ENCODE measurements at places on chromosomes 7 and 10.
A peak's percentile ranks its signal among the peaks of the same experiment; 100 is the strongest.

GRCh38 chr7:23106057-23106822 is 655 bp downstream of the KLHL7 start:
- DNase-seq: peak; percentile 45

- DNase-seq: no peak
Observed at GRCh38 chr7:32206987-32207386, 136.8 kb upstream of the PDE1C start.

- no peak for DNase-seq
Observed at GRCh38 chr7:70193514-70193913, 595.2 kb downstream of the AUTS2 start.

- DNase-seq: no peak
Observed at GRCh38 chr10:131774681-131775085, 126.1 kb upstream of the PPP2R2D start.

- no peak for DNase-seq
Observed at GRCh38 chr10:86290933-86291615, 75.5 kb downstream of the GRID1 start.

- no peak for DNase-seq
Observed at GRCh38 chr7:47066976-47067614, 514.8 kb downstream of the TNS3 start.

- DNase-seq: no peak
Observed at GRCh38 chr10:57689596-57690297, 577.9 kb downstream of the IPMK start.

- DNase-seq: peak; percentile 17
Observed at GRCh38 chr10:11602919-11603523, 8.4 kb downstream of the USP6NL start.

DNA sequence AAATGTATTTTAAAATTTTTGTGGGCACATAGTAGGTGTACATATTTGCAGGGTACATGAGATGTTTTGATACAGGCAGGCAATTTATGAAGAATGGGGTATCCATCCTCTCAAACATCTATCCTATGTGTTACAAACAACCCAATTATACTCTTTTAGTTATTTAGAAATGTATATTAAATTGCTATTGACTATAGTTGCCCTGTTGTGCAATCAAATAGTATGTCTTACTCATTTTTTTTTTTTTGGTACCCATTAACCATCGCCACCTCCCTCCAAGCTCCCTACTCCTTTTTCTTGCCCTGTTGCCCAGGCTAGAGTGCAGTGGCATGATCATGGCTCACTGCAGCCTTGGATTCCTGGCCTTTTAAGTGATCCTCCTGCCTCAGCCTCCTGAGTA is 128.1 kb downstream of the BAMBI start:
- DNase-seq: no peak

DNA sequence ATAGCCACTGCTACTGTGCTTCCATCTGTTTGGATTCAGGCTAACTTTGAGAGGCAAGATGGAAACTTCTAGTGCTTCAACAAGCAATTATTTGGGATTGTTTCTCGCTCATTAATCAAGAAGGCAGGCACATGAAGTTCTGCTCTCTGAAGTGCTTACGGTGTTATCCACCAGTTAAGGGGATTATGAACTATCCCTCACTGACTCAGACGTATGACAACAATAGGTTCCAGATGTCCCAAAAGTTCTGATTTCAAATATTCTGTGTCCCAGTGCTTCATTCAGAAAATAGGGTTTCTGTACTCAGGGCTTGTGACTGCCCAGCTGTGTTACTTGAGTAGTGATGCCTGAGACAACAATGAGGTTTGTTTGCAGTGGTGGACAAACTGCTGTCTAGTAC is 81.0 kb downstream of the HACD1 start:
- no peak for DNase-seq

DNA sequence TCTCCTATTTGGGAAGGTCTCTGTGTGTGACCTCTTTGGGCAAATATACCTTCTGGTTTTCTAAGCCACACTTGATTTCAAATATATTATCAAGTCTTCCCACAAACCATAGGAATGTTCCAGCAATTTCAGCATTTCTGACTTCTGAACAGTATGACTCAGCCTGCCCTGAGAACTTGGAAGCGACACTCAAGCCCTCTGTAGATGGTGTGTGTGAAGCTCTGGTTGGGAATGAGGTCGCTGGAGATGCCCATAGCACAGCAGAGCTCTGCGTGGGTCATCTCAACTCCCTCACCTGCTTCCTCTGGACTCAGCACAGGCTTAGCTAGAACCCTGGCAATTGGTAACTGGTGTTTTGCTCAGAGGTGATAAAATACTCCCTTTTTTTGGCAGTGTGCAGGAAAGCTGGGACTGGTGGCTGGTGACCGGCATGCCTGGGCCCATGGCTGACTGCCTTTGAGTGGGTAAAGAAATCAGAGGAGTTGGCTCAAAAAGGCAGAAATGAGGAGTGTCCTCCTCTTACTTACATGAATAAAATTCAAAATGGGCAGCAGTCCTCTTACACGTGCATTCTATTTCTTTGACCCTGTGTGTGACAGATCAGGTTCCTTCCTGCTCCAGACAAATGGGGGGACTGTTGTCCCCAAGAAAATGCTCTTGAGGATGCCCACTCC is 87.5 kb upstream of the NRP1 start:
- DNase-seq: no peak

- DNase-seq: no peak
Observed at GRCh38 chr10:76721891-76722505, 915.6 kb downstream of the KCNMA1 start.

DNA sequence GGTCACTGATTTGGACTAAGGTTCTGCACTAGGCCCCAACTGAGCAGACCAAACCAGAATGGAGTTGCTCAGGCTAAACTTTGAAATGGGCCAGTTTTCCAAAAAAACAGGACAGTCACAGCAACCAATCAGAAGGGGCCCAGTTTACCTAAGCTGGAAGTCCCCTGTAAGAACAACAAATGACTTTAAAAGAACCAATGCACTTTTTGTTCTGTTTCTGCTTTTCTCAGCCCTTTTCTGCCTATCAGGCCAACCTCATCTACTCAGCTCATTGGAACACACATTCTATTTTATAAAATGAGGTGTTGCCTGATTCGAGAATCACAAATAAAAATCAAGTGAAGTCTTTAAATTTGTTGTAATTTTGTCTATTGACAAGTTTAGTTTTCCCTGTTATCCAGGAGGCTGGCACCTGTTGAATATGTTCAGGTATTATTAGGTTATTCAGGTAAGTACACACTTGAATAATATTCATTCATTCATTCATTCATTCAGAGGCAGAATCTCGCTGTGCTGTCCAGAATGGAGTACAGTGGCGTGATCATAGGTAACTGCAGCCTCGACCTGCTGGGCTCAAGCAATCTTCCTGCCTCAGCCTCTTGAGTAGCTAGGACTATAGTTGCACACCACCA is 168.7 kb downstream of the TAX1BP1 start:
- no peak for DNase-seq

DNA sequence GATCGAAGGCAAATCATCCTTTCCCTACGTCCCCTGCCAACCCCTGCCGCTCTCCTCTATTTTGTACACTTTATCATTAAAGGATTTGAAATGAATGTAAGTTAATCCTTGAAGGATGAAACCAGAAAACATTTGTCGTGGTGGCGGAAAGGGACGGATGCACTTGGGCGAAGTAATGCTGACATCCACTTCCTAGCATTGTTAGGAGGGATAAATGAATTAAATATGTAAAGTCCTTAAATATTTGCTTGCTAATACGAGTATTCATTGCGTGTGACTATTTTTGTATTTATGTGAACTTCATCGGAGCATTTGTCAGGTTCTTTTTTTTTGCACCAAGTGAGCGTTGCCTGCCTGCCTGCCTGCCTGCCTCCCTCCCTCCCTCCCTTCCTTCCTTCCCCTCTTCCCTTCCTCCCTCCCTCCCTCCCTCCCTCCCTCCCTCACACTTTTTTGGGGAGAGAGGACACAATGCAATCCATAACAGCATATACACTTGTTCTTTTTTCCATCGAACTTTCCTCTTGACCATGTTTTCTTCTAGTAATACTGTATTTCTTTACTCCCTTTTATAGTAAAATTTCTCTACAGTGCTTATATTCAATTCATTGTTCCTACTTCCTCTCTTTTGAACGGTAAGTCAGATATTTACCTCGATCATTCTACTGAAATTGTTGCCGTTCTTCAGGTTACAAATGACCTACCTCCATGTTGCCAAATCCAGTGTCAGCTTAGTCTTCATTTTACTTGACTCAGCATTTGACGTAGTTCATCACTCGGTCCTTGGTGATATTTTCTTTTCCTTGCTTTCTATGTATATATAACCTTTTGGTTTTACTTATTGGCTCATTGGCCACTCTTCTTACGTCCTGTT is 831 bp downstream of the CCDC7 start:
- DNase-seq: peak; percentile 11

GRCh38 chr7:95201727-95202126 is 122.6 kb downstream of the PON1 start:
- DNase-seq: no peak

DNA sequence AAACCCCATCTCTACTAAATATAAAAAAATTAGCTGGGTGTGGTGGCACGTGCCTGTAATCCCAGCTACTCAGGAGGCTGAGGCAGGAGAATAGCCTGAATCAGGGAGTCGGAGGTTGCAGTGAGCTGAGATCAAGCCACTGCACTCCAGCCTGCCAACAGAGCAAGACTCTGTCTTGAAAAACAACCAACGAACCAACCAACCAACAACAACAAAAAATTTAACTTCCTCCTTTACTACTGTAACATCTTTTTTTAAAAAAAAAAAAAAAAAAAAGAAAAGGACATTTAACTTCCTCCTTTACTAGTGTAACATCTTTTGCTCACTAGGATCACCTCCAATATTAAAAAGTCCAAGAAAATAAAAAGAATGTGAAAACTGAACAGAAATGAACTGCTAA is 92.3 kb upstream of the TMEM168 start:
- DNase-seq: no peak

- no peak for DNase-seq
Observed at GRCh38 chr10:116765648-116766081, 23.3 kb upstream of the HSPA12A start.

DNA sequence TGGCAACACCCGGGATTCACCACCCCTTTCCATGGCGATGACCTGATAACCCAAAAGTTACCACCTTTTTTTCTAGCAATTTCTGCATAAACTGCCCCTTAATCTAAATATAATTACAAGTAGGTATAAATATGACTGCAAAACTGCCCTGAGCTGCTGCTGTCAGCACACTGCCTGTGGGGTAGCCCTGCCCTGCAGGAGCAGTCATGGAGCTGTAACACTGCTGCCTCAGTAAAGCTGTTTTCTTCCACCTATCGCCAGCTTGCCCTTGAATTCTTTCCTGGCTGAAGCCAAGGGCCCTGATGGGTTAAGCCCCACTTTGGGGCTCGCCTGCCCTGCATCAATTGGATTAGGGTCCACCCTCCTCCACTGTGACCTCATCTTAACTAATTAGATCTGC is 368.8 kb downstream of the SFMBT2 start:
- DNase-seq: no peak

DNA sequence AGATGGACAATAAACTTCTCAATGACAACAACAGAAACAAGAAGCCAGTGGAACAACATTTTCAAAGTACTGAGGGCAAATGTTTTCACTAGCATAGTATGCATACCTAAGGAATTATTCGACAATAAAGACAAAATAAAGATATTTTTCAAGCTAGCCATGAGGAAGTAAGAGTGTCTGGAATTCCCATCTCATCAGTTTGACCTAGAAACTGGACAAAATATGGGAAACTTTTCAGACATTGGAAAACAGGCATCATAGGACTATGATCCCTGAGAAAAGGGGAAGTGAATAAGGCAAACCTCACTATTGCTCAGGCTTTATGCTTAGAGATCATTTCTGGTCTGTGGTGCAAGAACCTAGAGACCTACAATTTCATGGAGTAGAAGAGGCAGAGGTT is 86.3 kb downstream of the OAT start:
- no peak for DNase-seq

GRCh38 chr10:132370426-132371340 is 26.3 kb upstream of the PWWP2B start:
- no peak for DNase-seq

DNA sequence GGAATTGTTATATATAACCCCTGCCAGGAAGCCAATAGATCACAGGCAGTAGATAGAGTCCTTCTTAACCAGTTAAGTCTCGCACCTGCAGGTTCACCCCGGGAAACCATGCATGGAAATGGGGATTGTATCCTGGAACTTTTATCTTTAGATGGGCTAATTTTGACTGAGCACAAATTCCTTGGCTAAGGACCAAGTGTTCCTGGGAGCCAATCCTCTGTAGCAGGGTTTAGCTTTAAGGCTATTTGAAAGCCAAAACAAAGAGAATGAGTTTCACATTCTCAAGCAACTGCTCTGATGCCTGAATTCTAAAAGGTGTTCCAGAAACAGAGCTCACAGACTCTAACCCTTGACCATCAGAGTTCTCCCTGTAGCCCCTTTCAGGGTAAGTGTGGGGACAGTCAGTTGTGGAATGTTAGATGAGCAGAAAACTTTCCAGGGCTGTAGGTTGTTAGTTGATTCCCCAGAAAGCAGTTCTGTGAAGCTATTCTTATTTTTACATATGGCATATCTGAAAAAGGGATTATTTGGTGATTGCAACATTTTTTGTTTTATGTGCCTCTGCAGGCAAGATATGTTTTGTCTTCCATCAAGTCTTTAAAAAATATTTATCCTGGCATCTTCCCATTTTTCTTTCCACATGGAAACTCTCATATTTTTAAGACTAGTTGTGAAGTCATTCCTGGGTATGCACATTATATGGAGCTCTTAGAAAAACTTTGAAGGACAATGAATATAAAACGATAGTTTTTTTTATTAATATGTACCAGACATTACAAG is 16.2 kb upstream of the NPVF start:
- no peak for DNase-seq

DNA sequence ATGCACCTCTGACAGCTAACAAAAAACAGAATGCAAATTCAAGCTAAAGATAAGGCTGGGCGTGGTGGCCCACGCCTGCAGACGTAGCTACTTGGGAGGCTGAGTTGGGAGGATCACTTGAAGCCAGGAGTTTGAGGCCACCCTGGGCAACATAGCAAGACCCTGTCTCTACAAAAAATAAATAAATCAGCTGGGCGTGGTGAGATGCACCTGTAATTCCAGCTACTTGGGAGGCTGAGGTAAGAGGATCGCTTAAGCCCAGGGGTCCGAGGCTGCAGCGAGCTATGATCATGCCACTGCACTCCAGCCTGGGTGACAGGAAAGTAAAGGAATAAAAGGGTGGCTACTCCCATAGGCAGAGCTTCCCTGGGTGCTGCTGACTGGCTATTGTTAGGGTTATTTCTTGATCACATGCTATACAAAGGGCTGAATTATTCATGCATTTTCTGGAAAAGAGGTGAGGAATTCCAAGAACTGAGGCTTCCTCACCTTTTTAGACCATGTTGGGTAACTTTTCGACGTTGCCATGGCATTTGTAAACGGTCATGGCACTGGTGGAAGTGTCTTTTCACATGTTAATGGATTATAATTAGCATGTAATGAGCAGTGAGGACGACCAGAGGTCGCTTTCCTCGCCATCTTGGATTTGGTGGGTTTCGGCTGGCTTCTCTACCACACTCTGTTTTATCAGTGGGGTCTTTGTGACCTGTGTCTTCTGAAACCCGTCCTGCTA is 6.9 kb upstream of the PSMG3 start:
- no peak for DNase-seq

DNA sequence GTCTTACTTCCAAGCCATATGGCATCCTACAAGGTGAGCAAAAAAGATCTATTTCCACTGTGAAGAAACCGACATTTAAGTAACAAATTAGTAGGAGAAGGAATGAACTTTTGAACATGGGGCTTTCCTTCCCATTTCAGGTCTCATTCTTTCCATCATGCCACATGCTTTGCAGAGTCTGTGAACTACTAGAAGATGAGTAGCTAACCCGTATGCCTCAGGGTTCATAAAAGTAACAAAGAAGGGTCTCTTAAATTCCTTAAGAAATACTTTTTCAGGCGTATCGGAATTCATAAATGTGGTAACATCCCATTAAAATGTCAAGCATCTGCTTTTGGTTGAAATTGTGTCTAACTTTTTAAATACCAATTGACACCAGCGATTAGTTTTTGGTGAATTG is 81.3 kb upstream of the TNS3 start:
- no peak for DNase-seq

All from DMS79 (cell line).